ENCODE measurements at places on chromosomes 11 and 22.

DNA sequence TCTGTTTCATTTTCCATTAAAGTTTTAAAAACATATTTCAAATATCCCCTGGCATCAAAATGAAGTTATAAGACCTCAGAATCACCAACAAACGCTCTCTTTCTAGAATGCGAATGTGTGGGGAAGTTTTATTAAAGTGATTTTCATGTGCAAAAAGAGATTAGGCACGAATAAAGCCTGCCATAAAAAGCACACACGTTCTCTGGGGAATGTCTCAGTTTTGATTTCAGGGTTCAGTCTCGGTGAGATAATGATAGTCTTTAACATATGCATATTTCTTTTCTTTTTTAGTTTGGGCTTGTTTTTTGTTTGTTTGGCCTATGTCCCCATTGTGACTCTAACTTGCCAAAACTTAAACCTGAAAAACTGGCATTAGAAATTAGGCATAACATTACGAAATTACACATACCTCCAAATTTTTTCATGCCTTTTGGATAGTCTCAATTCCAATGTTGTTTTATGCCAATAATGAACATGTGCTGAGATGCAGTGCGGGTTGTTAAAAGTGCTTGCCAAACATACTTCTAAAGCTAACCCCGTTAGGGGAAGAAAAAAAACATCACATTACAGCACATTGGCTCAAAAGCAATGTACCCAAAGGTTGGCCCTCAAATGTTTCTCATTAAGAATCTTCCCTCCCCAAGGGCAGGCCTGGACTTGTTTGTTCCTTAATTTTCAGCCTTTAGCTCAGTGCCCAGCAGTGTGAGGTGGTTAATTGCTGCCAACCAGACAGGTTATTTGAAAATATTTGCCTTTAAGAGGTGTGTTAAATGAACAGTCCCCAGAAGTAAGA is 33.2 kb upstream of the FBLN1 start:
- DNase-seq: no peak

DNA sequence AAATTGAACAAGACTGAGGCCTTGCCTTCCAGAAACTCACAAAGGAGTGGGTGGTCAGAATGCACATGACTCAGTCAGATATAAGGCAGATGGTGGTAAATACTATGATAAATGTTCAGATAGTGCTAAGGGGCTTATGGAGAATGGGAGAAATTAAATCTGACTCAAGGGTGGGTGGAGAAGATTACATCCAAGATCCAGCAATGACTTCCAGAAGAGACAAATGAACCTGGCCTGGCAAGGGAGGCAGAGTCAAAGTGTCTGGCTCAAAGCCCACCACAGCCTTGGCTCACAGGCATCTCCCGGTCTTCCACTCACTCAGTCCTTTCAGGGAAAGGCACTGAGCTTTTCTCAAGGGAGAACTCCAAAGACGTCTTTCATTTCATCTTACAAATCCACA is 6.1 kb upstream of the ZBTB16 start:
- no peak for DNase-seq

GRCh38 chr11:106161775-106162634 is 84.5 kb downstream of the AASDHPPT start:
- no peak for DNase-seq

DNA sequence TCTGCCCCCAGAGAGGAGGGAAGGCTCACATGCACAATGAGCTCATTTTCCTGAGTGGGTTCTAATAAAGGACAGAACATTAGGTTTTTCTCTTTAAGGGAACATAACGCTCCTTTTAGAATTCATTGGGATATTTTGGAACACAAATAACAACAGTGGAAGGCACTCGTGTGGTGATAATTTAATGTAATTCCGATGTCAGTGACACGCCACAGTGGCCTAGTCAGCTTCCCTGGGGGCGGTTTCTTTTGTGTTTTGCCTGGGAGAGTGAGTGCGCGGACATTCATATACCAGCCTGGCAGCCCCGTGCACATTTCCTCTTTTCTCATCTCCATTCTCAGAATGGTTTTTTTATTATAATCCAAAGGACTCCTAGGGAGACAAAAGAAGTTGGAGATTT is 41.1 kb downstream of the SEZ6L start:
- no peak for DNase-seq

- DNase-seq: no peak
Observed at GRCh38 chr11:132811649-132812048, 720.7 kb downstream of the OPCML start.

- DNase-seq: no peak
Observed at GRCh38 chr22:49239264-49240015, 588.2 kb downstream of the BRD1 start.

GRCh38 chr11:128156486-128156885 is 430.9 kb downstream of the ETS1 start:
- no peak for DNase-seq

DNA sequence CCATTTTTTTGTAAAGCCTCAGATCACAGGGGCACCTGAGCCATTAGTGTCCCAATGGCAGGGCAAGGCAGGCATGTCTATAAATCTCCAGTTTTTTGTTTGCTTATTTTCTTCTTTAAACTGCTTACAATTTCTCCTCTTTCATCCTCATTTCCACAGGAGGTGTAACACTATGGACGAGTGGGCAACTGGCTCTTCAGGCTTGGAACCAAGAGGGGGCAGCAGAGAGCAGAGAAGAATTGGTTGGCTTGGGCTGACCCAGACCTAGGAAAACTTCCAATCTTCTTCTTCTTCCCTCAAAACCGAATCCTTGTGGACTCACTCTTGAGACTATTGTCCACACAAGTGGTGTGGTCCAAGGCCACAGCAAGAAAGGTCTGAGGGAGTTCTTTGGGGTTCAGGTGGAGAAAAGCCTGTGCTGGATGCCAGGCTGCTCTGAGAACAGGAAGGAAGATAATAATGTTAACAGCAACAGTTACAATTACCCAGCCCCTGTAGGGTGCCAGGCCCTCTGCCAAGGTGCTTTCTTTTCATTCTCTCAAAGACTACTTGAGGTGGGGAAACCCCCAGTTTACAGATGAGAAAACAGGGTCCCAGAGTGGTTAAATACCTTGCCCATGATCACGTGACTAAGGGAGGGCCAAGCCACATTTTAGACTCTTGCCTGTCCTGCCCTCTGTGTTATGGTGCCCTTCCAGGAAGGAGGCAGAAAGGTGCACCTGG is 70.7 kb upstream of the E2F8 start:
- peak; percentile 61 for DNase-seq

DNA sequence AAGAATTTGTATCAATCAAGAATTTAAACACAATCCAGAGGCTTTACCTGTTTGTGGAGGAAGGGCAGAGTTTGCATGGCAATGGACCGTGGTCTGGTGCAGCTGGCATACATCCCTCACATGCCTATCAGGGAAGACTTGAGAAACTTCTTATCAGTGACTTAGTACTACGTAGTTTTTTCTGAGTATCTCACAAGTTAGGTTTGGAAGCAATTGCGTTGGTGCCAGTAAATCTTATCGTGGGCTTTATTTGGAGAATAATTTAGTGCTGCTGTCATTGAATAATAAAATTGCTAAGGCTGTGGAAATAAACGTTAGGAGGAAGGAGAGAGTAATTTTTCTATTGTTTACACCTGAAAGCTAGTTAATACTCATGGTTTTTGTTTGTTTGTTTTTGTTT is 72.3 kb downstream of the PRMT3 start:
- DNase-seq: no peak

DNA sequence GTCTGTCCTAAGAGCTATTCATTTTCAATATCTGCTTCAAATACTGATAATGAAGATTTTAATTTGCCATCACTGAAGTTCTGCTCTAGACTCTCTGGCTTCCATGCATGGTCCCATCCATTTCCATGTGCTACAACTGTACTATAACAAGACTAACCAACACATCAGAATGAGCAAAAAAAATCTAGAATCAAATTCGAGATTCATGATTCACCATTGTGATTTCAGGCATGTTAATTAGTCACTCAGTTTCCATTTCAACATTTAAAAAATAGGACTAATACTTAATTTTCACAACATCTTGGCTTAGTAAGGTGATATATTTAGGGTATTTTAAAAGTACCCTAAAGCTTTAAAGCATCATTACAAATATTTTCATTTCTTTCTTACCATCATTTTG is 22.8 kb downstream of the PICALM start:
- DNase-seq: no peak

GRCh38 chr11:60098508-60098907 is 10.0 kb downstream of the MS4A2 start:
- DNase-seq: no peak

DNA sequence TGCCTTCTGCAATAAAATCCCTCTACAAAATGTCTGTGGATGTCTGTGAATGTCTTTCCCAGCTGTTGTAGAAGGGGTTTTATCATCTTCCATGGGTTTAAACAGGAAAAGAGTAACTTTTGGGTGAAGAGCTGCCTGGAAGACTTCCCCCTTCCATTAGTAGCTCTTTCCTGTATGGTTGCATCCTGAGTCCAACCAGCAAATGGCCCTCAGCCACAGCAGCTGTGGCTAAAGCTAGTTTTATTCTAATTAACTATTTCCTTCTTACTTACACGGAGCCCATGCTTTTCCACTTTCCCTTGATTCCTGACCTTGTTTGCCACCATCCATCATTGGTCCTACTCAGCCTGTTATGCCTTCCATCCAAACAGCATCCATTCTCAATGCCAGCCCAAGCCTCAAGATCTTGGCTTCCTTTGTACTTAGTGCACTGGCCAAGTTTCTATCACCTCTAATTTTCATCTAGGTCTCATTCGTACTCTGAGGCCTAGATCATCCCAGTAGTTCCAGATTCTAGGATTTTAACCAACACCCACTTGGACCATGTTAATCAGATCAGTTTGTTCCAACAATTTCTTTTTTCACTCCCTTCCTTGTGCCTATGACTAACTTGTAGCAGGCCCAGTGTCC is 41.5 kb upstream of the CADM1 start:
- DNase-seq: no peak

All from activated CD4-positive, alpha-beta T cell treated with anti-CD3 and anti-CD28 coated beads, Interleukin-2, amount 50 U/mL, for 48 hours (primary cell).